ENCODE measurements at places on chromosomes 4 and X. TPM values are rescaled to one million over a fixed set of nuclear protein-coding genes. Genes with fewer than 3 reads are reported as not detected.

MAGEA9B gene
- total RNA-seq, result not detected

STBD1 gene
- total RNA-seq, result 0.59 TPM

DNA sequence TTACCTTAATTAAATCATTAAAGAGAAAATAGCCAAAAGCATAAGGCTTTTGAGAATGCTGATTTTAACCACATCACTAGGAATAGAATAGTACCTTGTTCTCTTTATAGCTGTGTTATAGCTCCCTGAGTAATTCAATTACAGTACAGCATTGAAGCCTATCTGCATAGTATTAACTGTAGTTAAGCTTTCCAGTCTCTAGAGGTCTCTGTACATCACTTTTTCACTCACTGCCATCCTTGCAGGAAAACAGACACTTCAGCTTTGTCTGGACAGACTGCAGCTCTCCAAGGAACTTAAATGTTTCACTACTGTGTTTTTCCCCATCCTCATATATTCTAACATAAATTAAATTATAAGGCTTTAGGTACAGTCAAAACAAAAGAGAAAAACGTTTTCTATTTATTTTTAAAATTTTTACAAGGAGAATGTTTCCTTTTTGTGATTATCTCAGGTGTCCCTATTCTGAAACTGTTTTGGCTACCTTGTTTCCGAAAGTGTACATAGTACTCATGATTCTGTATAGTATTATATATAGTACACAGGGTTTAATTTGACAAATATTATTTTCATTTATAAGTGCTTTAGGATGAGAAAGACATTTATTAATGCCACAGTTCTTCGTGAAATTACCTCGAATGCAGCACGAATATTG is 407.9 kb downstream of the PCDH18 start:
- DNase-seq, result peak; percentile 16

GRCh38 chrX:152893980-152894610 is 3.8 kb upstream of the ZNF185 start:
- no peak for DNase-seq

DNA sequence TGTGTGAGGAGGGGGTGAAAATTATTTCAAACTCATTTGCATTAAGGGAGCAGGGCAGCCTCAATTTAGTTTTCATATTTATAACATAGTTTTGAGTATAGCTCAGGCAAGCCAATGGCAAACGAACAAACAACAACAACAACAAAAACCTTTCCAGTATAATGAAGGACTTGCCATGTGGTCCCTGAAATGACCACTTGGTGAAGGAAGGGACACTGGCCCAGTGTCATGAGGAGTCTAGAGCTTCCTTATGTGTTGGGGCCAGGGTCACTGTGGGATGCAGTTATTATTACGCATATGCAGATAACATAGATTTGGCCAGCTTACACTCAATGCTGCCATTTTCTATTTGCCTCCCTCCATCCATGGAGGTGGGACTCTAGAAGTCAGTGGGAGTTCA is 23.3 kb downstream of the NKX3-2 start:
- DNase-seq, result no peak

- DNase-seq, result no peak
Measured at GRCh38 chr4:76704133-76704881, 193.6 kb downstream of the SOWAHB start.
